ENCODE measurements at places on chromosomes 7 and 10.

DNA sequence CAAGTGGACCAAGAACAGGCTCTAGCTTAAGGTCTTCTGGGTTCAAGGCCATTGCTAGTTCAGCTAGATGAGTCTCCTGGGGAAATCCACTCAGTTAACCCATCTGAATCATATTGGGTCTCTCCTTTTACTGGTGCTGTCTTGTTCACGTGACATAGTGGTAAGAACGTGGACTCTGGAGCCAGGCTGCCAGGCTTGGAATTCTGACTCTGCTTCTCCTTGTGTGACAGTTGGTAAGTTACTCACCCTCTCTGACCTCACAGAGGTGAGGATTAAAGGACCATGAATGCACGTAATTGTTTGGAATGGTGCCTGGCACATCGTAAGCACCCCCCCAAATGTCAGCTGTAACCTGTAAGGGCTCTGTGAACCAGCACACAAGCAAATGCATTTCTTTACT, 9.7 kb upstream of the CALU start:
- DNase-seq, result no peak

GRCh38 chr10:7082967-7083366, 327.9 kb downstream of the SFMBT2 start:
- DNase-seq, result no peak

DNA sequence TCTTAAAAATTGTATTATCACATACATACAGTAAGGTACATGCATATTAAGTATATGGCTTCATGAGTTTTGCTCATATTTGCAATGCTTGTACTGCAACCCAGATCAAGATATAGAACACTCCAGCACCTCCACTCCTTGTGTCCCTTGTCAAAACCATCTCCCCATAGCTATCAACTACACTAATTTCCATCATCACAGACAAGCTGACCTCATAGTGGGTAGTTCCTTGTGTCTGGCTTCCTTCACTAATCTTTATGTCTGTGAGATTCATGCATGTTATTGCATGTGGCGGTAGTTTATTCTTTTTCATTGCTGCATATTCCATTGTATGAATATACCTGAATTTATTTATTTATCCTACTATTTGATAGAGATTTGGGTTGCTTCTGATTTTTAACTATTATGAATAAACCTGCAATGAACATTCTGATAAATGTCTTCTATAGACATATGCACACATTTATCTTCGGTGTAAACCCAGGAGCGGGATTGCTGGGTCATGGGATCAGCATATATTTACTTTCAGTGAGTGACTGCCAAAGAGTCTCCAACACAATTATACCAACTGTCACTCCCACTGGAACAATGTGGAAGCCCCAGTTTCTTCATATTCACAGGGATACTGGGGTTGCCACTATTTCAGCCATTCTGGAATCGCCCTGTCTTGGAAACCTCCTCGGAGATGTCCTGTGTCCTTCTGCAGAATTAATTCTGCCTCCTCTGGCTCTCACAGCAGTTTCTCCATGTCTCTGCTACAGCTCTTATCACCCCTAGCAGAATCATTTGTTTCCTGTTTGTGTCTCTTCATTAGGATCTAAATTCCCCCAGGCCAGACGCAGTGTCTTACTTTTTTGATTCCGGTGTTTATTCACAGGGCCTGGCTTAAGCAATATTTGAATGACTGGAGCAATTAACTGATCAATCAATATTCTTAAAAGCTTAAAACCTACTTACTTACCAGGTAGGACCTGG, 14.7 kb upstream of the ADAM12 start:
- DNase-seq, result no peak

- DNase-seq, result no peak
Measured at GRCh38 chr10:20551761-20552160, 345.4 kb downstream of the NEBL start.

DNA sequence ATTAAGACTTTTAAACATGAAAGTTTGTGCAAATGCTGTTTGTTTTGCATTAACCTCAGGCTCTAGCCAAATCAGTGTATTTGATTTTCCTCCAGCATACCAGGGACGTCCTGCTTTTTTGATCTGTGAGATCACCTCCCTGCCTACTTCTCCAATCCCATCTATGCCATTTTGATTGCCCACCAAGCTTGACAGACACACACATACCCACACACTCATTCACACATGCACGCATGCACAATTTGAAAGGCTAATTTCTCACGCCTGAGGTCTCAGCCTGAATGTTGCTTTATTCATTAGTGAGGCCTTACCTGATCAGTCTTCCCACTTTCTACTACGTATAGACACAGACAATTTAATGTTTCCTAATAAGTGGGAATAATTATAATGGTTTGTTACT, 53.5 kb downstream of the CDK13 start:
- DNase-seq, result no peak

- no peak for DNase-seq
Measured at GRCh38 chr10:5599613-5600520, 66.5 kb downstream of the ASB13 start.

DNA sequence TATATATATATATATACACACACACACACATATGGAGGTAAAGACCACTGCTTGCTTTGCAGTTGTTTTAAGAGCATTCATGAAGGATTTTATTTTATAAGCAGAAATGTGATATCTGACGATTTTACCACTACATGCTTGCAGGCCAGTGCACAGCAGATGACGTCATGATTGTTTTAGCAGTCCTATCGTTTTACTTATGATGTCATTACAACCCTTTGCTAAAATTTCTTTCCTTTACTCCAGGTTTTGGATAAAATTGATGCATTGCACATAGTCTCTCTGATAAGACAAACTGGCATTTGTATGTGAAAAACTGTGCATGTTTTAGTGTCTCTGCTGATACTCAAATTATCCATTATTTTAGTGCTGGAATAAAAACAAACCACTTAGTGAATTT, 9.2 kb downstream of the EGFR start:
- DNase-seq, result no peak

DNA sequence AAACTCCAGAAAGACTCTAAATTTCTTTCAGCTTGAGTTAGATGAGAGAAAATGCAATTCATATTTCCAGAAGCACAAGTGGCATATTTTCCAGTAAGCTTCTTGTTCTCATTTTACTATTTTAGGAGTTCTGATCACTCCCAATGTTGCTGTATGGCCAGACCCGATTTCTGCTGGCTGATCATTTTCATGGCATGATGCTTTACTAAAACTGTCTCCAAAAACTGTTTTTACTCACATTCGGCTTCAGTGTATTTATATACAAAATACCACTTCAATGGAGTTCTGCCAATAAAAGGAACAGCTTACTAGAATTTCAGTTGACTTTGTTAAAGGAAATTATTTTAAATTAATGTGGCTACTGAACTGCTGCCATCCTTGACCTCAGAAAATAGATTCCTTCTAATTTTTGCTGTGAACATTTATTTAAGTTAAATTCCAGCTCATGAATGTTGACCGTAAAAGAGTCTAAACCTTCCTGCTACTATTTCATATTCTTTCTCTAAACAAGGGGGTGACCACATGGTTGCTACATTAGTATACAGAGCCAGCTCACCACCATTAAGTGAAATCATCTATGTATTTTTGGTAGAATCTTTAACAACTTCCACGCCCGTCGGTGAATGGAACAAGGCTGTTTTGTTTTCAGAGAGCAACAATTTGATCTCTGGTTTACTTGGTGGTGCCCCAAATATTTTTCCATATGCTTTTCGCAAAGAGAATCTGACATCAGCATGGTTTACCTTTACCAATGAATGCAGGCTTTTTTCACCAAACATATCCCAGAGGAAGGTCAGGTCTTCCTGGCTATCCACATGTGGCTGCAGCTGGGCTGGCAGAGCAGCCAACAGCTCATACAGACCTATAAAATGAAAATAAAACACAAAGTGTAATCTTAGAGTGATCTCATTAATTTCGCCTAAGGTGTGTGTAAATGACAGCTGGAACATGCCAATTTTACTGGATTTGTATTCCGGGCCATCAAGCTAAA, 101.2 kb downstream of the MPP7 start:
- no peak for DNase-seq

- DNase-seq, result no peak
Measured at GRCh38 chr7:6614953-6615722, at the start of gene ZNF853. Gene ZNF853, plus strand, starts transcription at chr7:6615610. Its CDS starts 565 bp downstream, at chr7:6616175.
